ENCODE measurements at places on chromosomes 13 and 19.
A peak's percentile ranks its signal among the peaks of the same experiment; 100 is the strongest.

DNA sequence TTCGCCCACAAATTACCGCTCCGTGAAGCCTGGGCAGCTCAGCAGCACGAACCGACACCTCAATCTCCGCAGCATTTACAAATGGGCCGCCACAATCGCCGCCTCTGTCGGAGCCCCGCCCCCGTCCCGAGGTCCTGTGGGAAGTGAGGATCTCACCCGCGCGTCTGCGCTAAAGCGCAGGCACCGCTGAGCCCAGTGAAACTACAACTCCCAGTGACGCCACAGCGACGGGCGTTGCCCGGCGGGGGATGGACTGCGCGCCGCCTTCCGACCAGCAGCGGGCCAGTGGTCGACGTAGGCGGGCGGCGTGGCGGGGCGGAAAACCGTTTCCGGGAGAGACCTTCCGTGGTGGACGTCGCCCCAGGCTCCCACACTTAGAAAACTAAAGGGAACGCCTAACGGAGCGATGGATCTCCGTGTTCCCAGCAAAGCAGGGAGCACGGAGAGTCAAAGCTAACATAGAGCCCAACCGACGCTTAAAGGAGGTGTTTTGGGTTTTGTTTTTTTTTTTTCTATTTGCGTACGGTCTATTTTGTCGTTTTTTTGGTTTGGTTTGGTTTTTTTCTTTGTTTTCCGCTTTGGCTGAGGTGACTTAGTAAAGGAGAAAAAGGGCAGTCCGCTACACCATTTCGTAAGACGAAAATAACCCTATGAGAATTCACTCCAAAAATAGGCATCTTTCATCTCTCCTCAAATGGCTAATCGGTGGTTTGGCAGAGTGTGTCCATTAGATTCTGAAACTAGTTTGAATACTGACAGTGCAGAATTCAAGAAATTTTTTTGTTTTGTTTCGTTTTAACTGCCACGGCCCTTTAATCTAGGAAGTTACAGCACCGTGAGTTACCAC, 159.0 kb downstream of the RNF17 start:
- peak; percentile 87 for DNase-seq

- DNase-seq = no peak
These were observed 18.0 kb downstream of the ZNF574 start for GRCh38 chr19:42093926-42094325.

DNA sequence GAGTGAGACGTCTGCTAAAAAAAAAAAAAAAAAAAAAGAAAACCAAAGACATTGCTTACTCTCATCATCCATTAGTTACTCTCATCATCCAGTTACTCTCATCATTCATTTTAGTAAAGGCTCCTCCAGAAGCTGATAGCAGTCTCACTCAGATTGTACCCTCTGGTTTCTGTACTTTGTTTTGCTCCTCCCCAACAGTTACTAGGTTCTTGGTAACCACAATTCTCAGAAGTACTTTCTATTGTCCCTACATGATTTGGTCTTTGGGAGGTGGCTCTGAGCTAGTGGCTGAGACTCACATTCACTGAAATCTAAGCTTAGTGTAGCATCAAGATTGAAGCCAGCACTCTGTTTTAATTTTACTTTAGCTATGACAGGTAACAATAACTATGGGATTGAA, 14.3 kb downstream of the ERICH4 start:
- no peak for DNase-seq

- DNase-seq = no peak
These were observed 509.5 kb downstream of the GPC6 start for GRCh38 chr13:93736081-93736480.

- no peak for DNase-seq
These were observed 116.2 kb downstream of the LHFPL6 start for GRCh38 chr13:39486758-39487157.

- no peak for DNase-seq
These were observed 10.9 kb downstream of the SLC46A3 start for GRCh38 chr13:28707629-28708427.

DNA sequence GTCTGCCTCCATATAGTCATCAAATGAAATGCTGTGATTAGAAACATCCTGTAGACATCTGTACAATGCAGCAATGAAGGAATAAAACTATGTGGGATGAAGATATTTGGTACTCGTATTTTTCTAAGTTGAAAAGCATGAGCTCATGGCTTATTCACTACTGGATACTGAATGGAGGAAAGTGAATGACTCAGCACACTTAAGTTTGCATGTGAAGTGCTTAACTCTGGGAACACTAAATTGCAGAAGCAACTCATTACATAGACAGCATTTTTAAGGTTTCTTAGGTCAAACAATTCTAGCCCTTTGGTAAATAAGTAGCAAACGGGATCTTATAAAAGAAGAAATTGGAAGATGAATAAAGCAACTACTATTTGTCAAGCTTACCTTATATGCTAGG, 429.0 kb upstream of the MIR17HG start:
- no peak for DNase-seq

GRCh38 chr19:41799444-41800000, 3.1 kb downstream of the CEACAM3 start:
- no peak for DNase-seq

DNA sequence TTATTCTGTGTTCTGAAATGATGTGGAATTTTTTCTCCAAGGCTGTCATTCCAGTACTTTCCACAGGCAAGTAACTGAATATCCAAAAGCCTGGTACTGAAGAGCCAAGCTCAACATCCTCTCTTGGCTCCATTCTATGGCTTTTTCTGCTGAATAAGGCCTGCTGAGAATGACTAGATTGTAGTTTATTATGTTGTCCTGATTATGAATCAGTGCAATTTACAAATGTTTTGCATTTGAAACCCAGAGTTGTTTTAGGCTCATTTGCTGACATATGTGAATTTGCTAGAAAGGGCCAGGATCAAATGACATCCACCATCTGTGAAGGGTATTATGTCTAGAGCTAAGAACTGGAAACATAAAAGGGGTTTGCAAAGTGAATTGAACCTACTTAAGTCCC, 596.6 kb downstream of the KCTD12 start:
- no peak for DNase-seq

- no peak for DNase-seq
These were observed 1.3 kb upstream of the GALP start for GRCh38 chr19:56174550-56174949.

- DNase-seq = no peak
These were observed 666 bp downstream of the SAMD1 start for GRCh38 chr19:14089662-14090508.

DNA sequence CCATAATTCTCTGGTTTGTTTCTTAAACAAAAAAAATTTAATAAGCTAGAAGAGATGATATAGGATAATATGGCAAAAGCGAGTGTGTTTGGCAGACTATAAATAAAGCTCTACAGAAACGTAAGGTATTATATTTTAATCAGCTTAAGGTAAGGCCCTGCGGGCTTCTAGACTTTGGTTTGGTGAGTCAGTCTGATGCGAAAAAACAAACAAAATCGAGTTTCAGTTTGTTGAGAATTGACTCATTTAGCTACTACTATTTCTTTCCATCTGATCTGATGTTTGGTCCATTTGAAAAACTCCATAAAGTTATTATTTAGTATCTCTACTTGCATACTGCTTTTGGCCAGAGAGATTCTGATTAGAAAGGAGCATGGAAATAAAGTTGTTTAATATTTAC, 138.0 kb downstream of the MIPEP start:
- DNase-seq = no peak

GRCh38 chr13:77522444-77522843, 13.1 kb upstream of the SCEL start:
- DNase-seq = no peak

All from activated CD8-positive, alpha-beta memory T cell treated with anti-CD3 and anti-CD28 coated beads for 4 hours (primary cell).